Activated CD4-positive, CD25-positive, alpha-beta regulatory T cell treated with anti-CD3 and anti-CD28 coated beads, Interleukin-2, amount 50 U/mL, for 72 hours (primary cell): ENCODE measurements at places on chromosomes 2 and 18.

DNA sequence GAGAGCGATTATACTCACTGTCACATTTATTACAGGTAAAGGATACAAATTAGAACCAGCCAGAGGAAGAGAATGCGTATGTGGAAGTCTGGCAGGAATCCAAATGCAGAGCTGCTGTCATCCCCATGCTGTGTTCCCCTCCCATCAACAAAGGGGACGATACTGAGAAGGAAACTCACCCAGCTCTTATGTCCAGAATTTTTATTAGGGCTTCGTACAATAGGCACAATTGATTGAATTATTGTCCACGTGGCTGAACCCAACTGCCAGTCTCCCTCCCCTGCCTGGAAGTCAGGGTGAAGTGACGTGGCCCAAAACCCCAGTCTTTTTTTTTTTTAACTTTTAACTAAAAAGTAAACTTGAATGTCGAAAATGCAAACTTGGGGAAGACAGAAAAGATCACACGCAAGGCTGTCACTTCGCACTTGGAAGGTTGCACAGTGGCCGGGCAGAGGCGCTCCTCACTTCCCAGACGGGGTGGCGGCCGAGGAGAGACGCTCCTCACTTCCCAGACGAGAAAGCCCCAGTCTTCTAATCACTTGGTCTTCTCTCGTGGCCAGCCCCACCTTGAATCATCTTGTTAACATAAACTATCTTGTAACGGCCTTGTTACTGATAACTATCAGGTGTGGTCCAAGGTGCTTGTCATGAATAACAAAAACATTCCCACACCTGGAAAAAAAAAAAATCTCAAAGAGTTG, 40.0 kb upstream of the ITSN2 start:
- DNase-seq, result no peak

GRCh38 chr2:124018890-124019289, 6.2 kb upstream of the CNTNAP5 start:
- no peak for DNase-seq

DNA sequence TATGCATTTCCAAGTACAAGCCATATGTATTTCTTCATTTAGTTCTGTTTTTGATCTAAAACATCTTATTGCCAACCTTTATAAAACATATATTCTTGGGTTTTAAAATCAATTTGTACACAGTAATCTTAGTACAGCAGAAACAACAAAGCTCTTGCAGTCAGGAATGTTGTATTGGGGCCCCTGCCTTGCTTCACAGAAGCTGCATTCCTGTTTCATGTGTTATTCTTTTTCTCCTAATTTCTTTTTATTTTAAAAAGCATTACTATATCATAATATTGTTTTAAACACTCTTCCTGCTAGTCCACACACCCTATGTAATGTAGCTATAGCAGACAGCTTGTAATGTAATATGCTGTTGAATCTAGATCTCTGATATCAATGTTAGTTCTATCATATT, 24.0 kb downstream of the SERPINB7 start:
- DNase-seq, result no peak

GRCh38 chr18:62339106-62339988, 14.2 kb downstream of the TNFRSF11A start:
- DNase-seq, result no peak

DNA sequence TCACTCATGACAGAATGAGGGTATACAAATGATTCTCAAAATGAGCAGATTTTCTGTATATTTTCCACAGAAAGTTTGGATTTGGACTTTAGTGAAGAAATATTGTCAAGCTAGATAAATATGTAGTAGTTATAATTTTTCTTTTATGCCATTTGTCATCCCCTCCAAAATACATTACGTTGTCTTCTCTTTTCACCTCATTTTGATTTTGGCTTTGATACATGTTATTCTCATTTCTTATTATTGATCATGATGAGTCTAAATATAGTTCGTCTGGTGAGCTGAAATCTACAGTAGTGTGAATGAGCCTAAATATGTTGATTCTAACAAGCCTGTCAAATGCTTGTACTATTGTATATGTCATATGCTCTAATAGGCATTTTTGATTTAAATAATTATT, 12.3 kb downstream of the DDX1 start:
- DNase-seq, result no peak

DNA sequence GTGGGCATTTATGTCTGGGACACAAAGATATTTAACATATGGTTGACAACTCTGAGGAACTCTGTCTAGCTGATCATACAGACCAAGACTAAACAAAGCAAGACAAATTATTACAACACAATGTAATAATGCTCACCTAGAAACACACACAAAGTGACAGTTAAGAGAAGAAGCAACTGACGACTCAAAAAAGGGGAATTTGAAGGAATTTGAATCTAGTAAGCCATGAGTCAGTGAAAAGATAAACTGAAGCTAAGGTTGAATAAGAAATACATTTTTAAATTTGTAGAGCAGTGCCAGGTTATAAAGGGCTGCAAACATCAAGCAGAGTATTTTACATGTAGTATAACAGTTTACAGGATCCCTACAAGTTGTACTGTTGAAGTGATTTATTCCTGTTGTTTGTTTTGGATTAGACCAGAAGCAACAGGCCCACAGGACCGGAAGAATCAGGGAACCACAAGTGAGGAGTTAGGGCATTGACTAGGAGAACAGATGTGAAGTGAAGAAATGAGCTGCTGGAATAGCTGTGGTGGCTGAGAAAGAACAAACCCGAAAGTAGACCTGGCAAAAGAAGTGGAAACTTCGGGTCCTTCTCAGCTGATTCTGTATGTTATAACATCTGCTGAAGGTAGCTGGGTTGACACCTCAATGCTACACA, 35.6 kb downstream of the IFIH1 start:
- DNase-seq, result no peak

- no peak for DNase-seq
Measured at GRCh38 chr2:238450440-238450861, 23.7 kb downstream of the ASB1 start.

DNA sequence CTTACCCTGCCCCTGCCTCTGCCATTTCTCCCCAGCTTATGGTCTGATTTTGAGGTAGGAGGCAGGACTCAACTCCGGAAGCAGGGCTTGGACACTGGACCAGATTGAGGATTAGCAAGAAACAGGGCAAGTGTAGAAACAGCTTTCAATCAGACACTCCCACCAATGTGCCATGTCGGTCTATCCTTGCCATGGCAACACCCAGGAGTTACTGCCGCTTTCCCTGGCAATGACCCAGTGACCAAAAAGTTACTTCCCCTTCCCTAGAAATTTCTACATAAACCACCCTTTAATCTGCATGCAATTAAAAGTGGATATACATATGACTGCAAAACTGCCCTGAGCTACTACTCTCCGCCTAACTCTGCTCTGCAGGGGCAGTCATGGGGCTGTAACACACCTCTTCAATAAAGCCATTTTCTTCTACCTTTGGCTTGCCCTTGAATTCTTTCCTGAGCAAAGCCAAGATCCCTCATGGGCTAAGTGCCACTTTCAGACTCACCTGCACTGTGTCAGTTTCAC, 156.7 kb downstream of the LPIN1 start:
- no peak for DNase-seq

DNA sequence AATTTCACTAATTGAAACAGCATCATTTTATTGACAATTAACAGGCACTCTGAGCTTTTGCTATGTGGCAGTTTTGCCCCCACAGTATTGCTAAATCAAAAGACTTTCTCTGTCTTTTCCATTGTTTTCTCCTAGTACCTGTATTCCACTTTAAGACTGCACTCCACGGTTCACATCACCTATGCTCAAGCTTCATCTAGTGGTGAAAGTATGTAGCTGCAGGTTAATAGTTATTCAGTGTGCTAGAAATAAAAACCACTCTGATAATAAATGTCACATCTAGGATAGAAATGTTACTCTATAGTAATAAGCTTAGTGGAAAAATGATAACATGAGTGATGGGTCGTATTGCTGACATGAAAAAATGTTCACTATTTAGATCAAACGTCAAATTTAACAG, 24.6 kb downstream of the ARL6IP6 start:
- DNase-seq, result no peak

DNA sequence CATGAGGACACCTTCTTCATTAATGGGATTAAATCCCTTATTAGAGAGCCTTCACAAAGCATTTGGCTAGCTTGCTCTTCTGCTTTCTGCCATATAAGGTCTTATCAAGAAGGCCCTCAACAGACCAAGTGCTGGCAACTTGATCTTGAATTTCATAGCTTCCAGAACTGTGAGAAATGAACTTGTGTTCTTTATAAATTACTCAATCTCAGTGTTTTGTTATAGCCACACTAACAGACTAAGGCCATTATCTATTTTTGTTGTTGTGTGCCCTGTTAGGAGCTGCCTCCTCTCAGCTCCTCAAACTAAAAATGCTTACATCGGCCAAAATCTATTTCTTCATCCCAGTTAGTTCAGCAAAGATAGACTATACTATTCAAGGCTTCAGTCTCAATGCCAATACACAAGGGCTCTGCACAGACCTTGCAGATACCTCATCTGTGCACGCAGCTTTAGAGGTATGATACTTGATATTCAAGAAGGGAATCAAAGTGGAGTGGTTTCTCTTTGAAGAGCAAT, 182.9 kb downstream of the GPD2 start:
- no peak for DNase-seq

GRCh38 chr18:33712719-33713118, 134.7 kb downstream of the ASXL3 start:
- no peak for DNase-seq

DNA sequence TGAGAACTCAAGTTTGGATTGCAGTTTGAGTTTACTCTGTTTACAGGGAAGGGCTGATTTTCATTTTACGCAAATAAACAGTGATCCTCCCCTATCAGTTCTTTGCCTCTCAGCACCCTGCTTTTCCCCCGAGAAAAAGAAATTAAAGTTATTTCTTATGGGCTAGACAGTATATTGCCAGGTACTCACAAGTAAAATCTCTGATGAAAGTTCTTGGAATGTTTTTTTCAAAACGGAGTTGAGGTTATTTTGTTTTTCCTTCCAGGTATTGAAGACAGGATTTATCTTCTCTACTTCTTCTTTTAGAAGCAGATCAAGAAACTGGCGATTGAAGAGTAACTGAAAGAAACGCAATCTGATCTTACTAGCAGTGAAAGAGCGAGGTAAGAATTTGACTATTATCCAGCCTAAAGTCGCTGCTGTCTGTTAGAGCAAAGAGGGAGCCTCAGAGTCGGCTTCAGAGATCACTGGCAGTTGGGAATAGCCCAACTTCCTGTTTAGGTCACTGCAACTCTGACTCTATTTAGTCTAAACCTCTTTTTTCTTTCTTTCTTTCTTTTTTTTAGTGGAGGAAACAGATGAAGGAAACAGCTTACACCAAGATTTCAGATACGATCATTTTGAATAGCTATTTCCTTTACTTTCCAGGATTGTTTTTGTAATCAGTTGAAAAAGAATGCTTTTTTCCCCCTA, at the start of gene TFPI:
TFPI (minus strand) TSS at position 425 of the 693 bp plus-strand sequence. CDS start 50,667 bp downstream, outside the sequence.
- DNase-seq, result no peak

DNA sequence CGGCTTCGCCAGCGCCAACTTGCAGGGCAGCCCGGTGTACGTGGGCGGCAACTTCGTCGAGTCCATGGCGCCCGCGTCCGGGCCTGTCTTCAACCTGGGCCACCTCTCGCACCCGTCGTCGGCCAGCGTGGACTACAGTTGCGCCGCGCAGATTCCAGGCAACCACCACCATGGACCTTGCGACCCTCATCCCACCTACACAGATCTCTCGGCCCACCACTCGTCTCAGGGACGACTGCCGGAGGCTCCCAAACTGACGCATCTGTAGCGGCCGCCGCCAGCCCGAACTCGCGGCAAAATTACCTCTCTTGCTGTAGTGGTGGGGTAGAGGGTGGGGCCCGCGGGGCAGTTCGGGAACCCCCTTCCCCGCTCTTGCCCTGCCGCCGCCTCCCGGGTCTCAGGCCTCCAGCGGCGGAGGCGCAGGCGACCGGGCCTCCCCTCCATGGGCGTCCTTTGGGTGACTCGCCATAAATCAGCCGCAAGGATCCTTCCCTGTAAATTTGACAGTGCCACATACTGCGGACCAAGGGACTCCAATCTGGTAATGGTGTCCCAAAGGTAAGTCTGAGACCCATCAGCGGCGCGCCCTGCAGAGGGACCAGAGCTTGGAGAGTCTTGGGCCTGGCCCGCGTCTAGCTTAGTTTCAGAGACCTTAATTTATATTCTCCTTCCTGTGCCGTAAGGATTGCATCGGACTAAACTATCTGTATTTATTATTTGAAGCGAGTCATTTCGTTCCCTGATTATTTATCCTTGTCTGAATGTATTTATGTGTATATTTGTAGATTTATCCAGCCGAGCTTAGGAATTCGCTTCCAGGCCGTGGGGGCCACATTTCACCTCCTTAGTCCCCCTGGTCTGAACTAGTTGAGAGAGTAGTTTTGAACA, 15.1 kb downstream of the HOXD3 start:
- no peak for DNase-seq

GRCh38 chr2:189016311-189016861, 42.2 kb downstream of the COL3A1 start:
- no peak for DNase-seq

DNA sequence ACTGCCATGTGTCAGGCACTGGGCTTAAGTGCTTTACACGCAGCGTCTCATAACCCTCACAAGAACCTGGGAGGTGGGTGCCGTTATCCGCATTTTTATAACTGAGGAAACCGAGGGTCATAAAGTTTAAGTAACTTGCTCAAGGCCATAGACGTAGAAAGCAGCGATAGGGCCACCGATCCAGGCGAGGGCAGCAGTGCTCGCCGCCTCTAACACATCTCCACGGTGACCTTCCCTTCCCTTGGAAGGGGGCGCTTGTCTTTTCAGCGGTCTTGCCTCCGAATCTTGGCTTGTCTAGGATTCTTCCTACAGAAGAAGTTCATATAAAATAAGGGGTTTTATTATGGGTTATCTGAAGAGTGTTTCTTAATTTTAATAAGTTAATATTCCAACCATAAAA, 186.6 kb downstream of the GBX2 start:
- DNase-seq, result no peak

DNA sequence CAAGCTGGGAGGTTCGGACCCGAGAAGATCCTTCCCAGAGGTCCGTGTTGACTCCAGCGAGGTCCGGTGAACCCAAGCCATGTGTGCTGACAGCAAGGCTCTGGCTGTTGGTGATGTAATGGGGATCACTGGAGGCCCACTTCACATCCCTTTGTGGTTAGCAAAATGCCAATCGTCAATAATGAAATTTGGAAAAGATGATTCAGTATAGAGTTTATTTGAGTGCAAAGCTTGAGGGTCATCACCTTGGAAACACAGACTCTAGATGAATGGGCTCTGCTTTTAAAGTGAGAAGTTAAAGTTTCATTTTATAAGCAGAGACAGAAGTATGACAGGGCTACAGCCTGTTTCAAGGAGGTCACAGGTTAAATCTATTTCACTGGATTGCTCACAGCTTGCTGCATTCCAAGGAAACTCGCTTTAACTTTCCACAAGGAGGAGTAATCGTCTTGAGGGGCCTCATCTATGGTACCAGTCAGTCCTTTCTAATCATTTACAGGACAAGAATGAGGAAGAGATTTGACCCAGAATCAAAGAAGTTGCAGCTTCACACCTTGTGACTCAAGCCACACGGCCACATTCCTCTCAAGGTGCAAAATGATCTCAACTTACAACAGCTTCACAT, 140.5 kb downstream of the TPO start:
- no peak for DNase-seq

DNA sequence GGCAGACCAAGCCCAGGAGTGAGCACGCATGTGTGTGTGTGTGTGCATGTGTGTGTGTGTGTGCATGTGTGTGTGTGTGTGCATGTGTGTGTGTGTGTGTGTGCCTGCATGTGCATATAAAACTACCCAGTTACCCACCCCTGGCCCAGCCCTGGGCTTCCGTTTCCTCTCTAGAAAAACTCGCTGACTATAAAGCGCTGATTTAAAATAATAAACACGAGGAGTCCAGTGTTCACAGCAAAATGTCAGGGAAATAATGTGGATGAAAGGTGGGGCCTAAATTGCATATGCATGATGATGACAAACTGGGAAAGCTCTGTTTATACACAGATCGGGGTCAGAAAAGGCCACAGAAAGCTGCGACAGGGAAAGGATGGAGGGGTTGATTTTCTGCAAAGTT, 7.5 kb downstream of the ADCY3 start:
- DNase-seq, result no peak
